ENCODE measurements at places on chromosomes 16 and 17.
A peak's percentile ranks its signal among the peaks of the same experiment; 100 is the strongest.

DNA sequence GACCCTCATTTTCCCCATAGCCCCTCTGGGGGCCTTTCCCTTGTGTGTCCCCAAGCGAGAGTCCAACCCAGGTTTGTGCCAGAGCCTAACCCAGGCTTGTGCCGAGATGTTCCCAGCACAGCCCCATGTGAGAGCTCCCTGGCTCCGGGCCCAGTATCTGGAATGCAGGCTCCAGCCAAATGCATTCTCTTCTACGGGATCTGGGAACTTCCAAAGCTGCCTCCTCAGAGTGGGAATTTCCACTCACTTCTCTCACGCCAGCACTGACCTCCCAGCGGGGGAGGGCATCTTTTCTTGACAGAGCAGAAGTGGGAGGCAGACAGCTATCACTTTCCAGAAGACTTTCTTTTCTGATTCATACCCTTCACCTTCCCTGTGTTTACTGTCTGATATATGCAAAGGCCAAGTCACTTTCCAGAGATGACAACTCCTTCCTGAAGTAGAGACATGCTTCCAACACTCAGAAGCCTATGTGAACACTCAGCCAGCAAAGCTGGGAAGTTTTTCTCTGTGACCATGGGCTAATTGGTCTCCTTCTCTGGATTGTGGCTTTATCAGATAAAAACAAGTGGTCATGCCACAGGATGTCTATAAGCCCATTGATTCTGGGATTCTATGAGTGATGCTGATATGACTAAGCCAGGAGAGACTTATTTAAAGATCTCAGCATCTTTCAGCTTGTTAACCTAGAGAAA, 2.5 kb upstream of the CCL2 start:
- no peak for DNase-seq

DNA sequence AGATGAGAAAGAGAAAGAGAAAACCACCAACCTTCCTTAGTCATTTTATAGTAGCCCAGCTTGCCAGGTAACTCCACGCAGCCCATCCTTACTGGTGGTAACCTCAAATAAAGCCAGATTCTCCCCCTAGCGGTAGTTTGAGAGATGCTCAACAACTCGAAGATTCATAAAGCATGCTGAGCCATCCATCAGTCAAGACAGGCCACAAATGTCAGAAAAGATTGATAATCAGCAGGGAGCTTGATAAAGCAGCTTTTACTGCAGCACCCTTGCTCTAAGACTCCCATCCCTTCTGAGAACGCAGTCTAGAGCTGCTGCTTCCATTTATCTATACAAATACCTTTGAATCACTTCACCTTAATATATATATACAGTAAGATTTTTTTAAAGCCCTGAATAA, 451.5 kb upstream of the HSBP1 start:
- peak; percentile 43 for DNase-seq

DNA sequence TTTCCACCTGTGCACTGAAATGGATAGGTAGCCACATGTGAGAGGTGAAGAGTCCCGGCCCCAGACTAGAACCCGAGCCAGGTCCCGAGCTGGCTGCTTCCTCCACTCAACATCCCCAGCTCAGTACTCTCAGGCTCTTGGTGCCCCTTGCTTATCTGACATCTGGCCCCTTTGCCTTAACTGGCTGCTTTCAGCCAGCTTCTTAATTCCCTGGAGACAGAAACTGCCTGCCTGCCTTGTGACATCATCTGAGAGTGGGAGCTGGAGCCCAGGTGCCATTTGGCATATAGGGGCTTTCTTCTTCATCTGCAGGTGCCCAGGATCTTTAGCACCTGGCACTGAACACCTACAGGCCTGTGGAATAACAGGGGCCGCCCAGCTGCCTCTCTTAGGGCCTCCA, 8.9 kb downstream of the CHAD start:
- DNase-seq = no peak

DNA sequence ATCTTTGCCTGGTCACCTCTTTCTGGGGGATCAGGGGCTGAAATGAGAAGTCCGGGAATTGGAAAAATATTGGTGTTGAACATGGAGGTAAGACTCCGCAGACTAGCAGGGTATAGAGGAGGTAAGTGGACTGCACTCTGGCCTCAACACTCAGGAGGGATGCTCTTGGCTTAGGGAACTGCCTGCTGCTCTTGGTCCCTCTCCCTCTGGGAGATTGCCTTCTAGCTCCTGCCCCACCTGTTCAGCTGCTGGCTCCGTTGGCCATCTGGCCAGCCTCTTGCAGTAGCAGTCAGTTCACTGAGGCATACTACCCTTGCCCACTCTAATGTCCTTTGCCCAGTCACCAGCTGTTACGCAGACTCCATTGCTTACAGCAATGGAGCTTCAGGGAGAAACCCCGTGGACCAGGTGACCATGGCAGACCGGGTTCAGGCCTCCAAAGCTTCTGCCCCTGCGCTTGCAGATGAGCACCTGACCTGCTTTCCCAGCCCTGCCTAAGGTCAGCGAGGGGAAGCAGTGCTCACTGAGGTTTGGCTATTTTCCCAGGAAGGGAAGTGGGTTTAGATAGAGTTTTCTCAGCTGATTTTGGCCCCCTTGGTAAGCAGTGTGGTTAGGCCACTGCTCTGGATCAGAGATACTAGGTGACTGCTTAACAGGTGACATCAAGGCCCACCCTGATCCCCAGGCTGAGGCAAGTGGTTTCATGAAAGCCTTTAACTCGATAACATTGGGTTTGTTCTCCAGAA, 11.9 kb downstream of the CDK5RAP3 start:
- no peak for DNase-seq

- DNase-seq = no peak
Observed at GRCh38 chr16:47886631-47887415, 269.0 kb downstream of the ABCC12 start.

DNA sequence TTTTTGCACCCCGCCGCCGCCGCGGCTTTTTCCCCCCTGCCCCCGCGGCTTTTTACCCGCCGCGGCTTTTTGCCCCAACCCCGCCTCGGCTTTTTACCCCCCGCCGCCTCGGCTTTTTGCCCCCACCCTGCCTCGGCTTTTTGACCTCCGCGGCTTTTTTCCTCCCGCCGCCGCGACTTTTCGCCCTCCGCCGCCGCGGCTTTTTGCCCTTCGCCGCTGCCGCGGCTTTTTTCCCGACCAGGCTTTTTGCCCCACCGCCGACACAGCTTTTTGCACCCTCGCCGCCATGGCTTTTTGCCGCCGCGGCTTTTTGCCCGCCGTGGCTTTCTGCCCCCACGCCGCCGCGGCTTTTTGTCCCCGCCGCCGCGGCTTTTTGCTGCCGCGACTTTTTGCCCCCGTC, 137.0 kb upstream of the TP53TG3D start:
- DNase-seq = no peak

DNA sequence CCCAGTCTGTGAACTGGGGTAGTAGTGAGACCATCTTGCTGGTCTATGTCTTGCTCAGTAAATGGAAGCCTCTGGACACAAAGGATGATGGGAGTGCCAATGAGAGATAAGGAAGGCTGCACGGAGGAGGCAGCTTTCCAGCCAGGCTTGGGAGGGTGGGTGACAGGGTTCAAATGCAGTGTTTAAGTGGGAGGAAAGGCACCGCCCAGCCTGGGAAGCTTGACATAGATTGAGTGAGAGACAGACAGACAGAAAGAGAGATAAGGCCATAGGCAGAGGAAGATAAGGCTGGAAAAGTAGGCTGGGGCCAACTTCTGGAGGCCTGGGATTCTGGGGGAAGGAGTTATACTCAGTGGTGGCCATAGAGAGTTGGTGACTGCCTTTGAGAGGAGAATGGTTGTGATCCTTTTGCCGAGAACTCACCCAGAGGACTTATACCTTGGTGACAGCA, 7.2 kb upstream of the COL1A1 start:
- no peak for DNase-seq

- DNase-seq = no peak
Observed at GRCh38 chr16:57534881-57535658, 1.3 kb downstream of the CCDC102A start.

DNA sequence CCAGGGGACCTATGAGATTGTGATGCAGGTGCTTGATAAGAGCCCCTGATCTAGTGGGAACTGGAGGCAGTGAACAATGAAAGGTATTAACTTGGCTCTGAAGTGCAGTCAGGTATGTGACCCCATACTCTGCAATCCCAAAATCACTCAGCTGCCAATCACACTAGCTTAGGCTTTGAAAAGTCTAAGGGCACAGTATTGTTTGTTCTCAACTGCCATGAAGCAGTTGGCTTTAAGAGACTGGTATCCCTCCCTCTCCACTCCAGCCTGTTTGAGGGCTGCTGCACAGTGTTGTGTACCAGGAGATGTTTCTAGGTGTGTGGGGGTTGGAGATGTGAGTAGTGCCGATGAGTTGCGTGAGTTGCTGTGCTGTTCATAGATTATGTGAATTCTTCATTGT, 2.4 kb downstream of the YPEL2 start:
- DNase-seq = no peak

DNA sequence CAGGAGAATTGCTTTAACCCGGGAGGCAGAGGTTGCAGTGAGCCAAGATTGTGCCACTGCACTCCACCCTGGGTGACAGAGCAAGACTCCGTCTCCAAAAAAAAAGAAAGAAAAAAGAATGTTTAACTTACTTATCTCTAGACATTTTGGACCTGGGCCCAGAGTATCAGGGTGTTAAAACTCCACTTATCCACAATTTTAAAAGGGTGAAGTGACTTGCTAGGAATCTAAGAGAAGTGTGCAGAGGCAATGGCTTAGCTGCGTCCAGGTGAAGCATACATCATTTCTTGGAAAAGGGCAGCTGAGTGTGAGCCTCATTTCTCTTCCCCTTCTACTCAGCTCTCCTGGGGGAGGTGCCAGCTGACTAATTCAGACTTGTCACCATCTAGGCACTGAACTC, 25.1 kb downstream of the ALDH3A2 start:
- DNase-seq = no peak

GRCh38 chr16:51932317-51932716, 614.6 kb downstream of the TOX3 start:
- no peak for DNase-seq

DNA sequence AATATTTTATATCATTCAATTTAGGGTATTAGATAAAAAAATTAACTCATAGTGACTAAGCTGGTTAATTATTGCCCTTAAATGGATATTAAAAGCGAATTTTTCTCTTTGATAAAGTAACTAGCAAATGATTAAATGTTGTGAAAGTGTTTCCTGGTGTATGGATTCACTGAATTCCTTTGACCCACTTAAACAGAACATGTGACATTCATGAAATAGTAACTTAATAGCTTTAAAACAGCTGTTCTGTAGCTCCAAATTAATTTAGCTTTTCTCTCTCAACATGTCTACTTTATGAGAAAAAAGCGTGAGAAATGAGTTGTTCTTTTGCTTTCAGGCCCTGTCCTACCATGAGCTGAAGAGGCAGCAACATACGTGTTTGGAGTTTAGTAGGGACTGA, 36.4 kb upstream of the APPBP2 start:
- DNase-seq = no peak

GRCh38 chr17:69064476-69064875, 3.7 kb upstream of the ABCA9 start:
- no peak for DNase-seq

DNA sequence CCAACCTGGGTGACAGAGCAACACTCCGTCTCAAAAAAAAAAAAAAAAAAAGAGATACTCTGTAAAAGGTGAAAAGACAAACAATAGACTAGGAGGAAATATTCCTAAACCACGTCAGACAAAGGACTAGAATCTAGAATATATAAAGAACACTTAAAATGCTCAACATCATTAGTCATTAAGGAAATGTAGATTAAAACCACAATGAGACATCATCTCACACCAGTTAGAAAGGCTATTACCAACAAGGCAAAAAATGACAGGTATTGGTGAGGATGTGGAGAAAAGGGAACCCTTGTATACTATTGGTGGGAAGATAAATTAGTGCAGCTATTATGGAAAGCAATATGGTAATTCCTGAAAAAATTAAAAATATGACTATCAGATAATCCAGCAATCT, 903.1 kb upstream of the SOX9 start:
- no peak for DNase-seq

GRCh38 chr17:73302189-73302588, 9.6 kb downstream of the CDC42EP4 start:
- DNase-seq = no peak

DNA sequence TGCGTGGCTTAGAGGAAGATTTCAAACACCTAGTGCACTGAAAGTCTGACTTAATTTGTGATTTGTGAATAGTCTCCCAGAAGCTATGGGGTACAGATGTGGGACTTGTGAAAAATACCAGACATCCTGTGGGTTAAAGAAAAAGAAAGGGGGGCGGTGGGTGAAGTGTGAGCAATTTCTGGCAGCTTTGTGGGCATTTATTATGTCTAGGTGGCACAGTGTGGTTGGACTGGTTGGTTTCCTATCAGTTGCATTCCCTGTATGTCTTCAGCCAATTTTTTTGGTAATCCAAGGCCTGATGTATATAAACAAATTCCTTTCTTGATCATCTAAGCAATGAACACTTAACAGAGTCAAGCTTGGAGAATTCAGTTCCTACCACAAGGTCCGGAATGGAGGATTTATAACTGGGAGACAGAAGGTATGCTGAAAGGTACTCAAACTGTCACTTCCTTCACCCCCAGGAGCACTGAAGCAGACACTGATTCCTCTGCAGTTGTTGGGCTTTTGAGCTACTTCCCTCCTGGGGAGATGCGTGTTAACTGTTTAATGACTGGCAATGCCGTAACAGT, 211.6 kb downstream of the WWOX start:
- DNase-seq = no peak

GRCh38 chr16:30184096-30184890, 891 bp downstream of the CORO1A start:
- DNase-seq = no peak

- no peak for DNase-seq
Observed at GRCh38 chr16:82567175-82567574, 59.6 kb upstream of the CDH13 start.

DNA sequence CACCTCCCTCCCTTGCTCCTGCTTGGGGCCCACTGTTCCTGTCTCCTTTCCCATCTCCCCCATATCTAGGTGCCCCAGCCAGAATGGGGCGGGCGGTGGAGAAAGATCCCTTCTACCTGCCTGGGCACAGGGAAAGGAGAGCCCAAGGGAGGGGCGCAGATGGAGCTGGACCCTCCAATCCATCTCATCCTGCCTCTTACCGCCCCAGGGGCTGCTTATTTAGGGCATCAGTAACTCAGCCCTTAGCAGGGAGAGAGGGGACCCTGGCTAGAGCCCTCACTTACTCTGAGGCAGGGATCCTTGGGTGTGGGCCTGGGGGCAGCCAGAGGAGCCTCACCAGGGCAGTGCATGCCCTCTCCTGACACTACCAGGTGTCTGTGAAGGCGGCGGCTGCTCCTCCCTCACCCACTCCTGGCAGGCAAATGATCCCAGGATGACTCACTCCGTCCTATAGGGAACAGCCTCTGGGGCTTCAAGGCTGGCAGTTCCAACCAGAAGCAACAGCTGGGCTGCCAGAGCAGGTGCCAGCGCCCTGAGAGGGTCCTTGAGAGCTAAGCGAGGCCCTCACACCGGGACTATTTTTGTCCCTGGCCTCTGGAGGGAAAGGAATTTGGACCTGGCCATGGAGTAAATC, 16.3 kb upstream of the BCAR1 start:
- no peak for DNase-seq

GRCh38 chr17:27896701-27897100, 3.5 kb upstream of the LYRM9 start:
- DNase-seq = no peak

Data from HFF-Myc (cell line).